T-helper 1 cell (primary cell): ENCODE measurements at places on chromosomes 16 and 17.

GRCh38 chr17:83100220-83100852 lies 20.9 kb downstream of the METRNL start:
- no peak for DNase-seq

DNA sequence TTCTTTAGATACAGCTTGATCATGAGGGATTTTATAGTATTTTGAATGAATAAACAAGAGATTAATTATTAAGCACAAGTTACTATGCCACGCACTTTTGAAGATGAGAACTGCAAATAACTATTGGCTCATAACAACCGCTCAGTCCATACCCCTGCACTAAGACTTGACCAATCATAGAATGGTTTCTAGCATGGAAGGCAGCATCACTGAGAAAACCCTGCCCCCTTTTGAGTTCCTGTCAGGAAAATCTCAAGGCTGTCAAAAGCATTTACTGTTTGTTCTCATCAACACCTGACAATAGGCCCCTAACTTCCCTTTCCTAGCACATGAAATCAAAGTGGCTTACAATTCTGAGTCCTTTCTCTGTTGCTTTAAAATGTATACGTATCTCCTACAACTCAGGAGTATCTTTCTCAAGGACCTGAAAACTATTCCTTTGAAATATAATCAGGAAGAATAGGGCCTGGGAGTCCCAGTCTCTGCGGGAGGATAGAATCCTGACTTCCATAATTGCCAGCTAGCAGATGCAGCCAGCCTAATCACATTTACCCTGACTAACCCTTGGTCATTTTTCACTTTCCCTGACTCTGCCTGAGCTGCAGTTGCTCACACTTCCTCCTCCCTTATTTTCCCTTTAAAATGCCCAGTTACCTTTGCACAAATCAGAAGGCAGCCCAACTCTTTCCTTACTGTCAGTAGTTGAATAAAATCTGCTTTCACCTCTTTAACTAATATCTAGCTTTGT lies 9.1 kb upstream of the MMD start:
- no peak for DNase-seq

DNA sequence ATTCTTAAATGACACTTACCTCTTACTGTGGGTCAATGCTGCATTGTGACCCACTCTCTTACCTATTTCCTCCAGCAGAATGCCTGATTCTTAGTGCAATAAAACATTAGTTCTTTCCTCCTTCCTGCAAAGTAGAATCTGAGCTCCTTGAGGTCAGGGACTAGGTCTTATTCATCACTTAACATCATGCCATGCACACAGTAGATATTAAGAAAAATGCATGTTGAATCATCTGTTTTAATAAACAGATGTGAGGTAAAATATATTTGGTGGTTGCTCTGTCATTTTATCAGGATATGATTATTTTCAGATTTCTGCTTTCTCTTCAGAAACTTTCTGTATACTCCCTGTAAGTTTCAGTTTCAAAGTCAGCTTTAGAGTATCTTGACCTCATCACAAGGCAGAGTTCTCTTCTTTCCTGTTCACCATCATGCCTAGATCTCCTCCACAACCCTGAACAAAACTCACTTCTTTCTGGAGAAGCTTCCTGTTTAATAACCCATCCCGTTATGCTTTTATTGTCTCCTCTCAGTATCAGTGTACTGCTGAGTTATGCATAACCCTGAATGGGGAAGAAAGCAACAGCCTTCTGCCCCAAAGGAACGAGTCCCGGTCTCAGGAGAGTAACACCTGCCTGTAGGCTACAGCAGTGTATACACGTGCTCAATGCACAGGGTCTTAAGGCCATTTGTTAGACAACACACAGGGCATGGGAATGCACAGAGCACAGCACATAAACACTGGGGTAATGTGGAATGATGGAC lies 30.3 kb upstream of the SUPT4H1 start:
- no peak for DNase-seq

DNA sequence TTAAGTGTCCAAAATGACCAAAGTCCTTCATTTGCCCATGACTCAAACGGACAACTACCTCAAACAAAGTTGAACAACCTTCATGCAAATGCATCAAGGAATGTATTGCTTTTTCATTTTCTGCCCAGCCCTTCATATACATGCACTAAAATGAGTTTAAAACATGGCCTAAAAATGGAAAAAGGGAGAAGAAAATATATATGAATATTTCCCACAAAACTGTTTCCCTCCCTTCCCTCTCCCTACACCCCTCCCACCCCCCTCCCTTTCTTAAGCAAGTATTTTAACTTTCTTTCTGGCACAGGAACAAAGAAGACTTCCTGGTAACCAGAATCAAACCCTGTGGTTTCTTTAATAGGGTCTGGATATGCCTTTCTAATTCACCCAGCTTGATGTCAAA lies 5.5 kb upstream of the FBXL20 start:
- no peak for DNase-seq

DNA sequence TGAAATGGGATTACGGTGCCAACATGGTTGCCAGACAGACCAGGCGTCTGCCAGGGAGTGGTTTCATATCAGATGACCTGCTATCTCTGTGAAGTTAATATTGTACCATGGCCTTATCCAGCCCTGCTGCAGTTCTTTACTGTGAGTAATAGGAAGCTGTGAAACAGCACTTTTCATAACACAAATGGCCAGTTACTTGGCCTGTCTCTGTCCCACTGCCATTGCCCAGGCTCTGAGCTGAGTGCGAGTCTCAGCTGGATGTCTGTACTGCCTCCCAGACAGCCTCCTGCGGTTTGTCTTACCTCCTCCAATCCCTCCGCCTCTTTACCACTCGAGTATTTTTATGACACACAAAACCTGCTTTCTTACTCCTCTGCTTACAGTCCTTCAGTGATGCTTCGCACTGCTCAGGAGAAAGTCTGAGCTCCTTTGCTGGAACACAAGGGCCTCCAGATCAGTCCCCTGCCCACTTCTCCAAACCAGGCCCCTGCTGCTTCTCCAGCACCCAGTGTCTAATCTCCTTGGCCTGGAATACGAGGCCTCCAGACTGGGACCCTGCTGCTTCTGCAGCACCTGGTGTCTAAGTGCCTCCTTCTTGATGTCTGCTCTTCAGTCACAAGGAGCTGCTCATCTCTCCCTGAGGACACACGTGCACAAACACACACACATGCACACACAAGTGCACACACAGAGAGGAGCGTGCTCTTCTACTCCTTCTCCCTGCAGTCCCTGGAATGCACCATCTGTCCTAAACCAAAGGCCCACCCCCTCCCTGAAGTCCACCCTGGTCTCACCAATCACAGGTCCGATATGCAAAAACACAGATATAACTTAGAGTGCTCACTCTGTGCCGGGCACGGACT lies 17.1 kb upstream of the RHOT1 start:
- DNase-seq, result no peak

- DNase-seq, result peak; percentile 23
Measured at GRCh38 chr16:495127-495748, 32.3 kb upstream of the CAPN15 start.

DNA sequence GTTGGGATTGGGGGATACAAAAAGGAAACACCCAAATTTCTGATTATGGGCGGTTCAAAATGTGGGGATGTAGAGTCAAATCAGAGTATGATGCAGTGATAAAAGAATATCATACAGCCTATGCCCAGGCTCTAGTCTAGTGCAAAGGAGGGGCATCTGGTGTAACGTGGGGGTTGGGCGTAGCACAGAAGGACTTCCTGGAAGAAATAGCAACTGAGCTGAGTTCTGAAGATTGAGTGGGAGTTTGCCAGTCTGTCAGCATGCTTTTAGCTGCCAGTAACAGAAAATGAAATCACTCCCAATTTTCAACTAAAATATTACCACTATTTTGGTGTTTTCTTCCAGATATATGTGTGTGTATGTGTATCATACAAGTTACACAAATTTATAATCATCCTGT lies 196.9 kb downstream of the SPECC1 start:
- DNase-seq, result no peak

- DNase-seq, result no peak
Measured at GRCh38 chr16:6967796-6968320, 364.8 kb upstream of the RBFOX1 start.

DNA sequence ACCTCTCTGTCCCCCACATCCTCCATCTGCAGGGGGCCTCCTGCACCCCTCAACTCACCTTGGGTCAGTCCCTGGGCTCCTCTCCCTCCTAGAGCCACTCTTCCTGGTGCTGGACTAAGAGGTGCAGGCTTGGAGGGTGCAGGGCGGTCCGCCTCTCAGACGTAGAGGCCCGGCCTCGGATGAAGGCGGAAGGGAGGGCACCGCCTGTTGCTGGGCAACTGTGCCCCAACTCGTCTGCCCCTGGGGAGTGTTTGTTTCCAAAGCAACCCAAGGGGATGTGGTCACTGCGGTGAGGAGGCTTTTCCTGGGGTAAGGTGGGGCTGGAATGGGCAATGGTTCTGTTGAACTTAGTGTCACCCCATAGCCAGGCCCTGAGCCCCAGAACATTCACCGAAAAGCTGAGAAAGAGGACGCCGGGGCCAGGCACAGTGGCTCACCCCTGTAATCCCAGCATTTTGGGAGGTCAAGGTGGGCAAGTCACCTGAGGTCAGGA lies at the start of gene C16orf54:
Gene C16orf54 (minus strand): TSS at position 138 of the 493 bp plus-strand sequence. CDS start 1,039 bp downstream, outside the sequence.
- DNase-seq, result peak; percentile 94

DNA sequence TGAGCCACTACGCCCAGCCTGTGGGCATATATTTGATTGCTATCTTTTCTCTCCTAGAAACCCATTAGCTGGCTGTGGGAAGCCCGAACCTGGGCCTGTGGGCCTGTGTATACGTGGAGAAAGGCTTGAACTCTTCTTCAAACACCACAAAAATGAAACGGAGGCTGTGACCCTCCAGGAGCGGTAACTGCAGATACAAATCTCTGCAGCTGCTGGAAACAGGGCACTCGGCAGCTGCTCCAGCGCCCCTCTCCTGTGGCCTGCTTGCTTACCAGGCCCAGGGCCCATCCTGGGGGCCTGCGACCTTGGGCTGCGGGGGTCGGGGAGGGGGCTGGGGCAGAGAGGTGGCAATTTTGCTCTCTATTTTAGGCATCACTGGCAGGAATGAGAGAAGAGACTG lies 28.0 kb upstream of the MTSS2 start:
- DNase-seq, result no peak

GRCh38 chr17:72945473-72945872 lies 147.0 kb downstream of the SLC39A11 start:
- no peak for DNase-seq

GRCh38 chr17:47615766-47616424 lies 33.8 kb upstream of the KPNB1 start:
- no peak for DNase-seq

GRCh38 chr17:50079334-50080095 lies 15.6 kb upstream of the PDK2 start:
- no peak for DNase-seq

DNA sequence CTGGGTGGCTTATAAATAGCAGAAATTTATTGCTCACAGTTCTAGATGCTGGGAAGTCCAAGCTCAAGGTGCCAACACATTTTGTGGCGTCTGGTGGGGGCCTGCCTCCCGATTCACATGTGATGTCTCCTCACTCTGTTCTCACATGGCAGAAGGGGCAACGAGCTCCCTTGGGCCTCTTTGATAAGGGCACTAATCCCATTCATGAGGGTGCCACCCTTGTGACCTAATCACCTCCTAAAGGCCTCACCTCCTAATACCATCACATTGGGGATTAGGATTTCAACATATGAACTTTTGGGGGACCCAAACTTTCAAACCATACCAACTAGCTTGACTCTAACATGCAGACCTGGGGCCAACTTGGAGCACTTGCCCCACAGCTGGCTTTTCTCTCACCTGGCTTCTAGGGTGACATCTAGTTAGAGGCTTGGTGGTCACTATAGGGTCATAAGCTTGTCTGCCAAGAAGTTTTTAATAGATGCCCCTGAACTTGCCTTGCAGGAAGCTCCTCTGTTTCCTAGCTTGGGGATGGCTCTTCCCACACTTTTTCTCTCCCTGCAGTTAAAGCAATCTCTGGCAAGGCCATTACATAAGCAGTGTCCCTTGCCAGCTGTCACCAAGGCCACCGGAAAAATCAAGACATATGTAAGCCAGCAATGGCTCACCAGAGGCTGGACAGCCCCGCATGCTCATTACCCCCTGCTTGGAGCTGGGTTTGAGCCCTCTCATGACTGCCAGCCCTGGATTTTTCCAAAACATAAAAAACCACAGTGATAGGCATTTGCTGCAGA lies 8.4 kb upstream of the MED9 start:
- no peak for DNase-seq

DNA sequence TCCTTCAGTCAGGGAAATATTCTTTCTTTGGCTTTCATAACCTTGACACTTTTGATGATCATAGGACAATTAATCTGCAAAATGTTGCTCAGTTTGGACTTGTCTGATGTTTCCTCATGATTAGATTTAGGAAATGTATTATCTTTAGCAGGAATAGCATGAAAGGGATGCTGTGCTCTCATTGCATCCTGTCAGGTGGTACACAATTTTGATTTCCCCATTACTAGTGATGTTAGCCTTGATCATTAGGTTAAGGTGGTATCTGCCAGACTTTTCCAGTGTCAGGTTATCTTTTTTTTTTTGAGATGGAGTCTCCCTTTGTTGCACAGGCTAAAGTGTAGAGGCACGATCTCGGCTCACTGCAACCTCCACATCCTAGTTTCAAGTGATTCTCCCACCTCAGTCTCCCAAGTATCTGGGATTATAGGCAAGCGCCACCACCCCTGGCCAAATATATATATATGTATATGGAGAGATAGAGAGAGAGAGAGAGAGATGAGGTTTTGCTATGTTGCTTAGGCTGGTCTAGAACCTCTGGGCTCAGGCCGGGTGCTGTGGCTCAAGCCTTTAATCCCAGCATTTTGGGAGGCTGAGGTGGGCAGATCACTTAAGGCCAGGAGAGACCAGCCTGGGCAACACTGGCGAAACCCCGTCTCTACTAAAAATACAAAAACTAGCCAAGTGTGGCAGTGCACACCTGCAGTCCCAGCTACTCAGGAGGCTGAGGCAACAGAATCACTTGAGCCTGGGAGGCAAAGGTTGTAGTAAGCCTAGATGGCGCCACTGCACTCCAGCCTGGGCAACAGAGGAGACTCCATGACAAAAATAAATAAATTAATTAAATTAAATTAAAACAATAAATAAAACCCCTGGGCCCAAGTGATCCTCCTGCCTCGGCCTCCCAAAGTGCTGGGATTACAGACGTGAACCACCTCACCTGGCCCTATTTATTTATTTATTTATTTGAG lies 15.8 kb upstream of the CAVIN1 start:
- no peak for DNase-seq

DNA sequence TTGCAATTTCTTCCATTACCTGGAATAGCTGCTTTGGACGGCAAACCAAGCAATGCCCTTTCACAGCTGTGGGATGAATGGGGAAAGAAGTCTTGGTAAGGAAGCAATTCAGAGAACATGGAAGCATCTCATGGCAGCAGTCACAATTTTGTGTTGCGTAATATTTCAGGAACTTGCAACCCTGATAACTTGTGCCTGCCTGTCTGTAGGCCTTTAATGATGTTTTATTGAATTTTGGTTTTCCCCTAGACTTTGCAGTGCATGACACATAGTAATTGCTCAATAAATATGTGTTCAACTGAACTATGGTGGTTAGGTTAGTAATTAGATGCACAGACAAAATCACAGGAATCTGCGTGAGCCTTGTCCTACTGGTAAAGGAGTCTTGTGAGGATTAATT lies 439.5 kb downstream of the WWOX start:
- no peak for DNase-seq

- no peak for DNase-seq
Measured at GRCh38 chr16:82834151-82834815, 207.5 kb downstream of the CDH13 start.
